ENCODE measurements at places on chromosomes 6 and 20.

GRCh38 chr20:10178727-10179313, 39.8 kb upstream of the SNAP25 start:
- DNase-seq: no peak

DNA sequence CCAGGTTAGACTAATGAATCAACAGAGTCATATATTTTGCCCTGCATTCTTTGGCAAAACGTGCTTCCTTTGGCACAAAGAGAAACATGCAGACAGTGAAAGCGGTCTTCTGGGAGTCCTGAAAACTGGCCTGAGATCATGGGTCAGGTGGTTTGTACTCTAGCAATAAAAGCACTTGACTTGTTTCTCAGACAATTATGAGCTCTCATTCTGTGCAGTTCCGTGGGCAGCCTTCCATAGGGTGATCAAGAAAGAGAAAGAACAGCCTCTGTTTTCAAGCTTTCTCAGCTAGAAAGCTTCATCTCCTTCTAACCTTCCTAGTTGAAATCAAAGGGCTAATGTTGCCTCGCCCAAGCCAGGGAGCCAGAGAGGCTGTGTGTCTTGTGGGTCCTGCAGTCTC, 62.7 kb upstream of the ISM1 start:
- DNase-seq: no peak

DNA sequence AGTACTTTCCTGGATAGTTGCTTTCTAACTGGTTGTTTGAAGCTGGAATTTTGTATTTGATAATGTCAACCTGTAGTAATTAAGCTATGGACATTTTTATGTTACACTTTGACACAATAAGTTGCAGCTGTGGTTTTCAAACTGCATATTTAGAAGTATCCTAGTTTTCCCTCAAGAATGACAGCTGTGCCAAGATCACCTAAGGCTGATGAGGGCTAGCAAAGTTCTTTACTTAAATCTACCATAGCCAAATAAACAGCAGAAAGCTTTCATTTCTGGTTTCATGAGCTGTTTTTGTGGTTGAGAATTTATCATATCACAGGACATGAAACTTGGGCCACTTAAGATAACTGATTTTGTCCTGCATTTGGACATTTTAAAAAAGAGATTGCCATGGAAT, 30.6 kb downstream of the FAM229B start:
- no peak for DNase-seq

DNA sequence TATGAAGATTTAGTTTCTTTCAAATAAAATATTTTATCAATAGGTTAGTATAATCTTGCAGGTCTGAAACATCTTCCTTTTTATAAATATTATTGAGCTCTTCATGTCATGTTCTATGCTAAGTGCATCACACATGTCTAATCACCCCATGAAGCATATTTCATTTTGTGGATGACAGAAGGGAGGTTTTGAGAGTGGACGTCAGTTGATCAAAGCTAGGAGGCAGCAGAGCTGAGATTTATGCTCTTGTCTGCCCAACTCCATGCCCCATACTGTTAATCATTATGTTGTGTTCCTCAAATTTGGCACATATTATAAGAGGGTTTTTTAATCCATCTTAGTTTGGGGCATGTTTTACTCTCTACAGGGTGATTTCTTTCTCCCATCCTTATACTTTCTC, 22.7 kb downstream of the DSE start:
- no peak for DNase-seq

DNA sequence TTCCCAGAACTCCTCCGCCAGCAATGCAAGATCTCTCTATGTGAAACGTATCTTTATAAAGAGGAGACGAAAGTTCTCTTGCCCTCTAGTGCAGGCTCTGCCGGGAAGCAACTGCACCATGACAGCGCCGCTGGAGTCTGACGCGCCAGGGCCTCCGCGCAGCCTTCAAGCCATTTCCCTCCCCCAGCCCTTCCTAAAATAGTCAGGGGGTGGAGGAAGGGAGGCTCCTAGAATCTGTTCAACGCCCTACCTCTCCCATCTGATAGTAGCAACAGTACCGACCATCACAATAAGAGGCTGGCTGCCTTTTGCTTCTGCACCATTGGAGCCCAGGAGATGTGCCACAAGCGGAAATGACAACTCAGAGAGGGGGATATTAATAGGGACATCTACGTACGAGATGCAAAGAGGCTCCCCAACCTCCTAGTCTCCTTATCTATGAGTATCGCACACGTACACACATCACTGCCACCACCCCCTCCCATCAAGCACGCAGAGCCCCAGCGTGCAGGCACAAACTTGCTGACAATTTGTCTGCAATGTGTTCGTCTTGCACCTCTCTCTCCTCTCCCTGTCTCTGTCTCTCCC, 1.0 kb downstream of the SYNE1 start:
- no peak for DNase-seq

DNA sequence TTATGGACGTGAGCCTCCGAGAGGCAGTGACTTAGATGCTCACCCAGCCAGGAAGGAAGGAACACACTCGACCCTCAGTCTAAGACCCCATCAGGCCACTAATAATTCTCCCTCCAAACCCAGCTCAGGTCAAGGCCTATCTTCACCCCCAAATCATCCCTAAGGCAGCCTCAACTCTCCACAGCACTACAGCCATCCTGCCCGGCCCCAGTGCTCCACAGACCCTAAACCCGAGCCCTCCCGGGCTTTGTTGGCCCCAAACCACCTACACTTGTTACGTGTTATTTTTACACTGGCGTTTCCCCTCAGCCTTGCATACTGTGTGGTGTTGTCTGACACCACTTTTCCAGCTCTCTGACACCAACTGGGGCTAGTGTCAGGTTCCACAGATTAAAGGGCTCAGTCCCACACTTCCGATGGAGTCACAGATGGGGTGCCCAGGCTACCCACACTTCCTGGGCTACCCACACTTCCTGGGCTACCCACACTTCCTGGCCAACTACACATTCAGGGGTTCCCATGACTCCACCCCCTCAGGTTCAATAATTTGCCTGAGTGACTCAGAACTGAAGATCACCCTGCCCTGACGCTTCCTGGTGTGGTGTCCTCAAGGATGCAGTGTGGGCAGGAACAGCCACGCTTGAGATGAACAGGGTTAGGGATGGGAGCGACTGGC, 25.3 kb downstream of the RBCK1 start:
- DNase-seq: peak; percentile 20

DNA sequence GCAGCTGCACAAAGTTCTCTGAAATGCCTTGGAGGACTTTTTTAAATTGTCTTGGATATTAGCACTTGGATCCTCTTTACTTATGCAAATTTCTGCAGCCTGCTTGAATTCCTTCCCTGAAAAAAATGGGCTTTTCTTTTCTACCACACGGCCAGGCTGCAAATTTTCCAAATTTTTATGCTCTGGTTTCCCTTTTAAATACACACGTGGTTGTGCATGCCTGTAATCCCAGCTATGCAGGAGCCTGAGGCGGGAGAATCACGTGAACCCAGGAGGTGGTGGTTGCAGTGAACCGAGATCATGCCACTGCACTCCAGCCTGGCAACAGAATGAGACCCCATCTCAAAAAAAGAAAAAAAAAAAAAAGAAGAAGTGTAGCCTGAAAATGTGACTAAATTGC, 76.1 kb upstream of the PRND start:
- DNase-seq: no peak

GRCh38 chr6:65126667-65127066, 580.4 kb downstream of the EYS start:
- no peak for DNase-seq

DNA sequence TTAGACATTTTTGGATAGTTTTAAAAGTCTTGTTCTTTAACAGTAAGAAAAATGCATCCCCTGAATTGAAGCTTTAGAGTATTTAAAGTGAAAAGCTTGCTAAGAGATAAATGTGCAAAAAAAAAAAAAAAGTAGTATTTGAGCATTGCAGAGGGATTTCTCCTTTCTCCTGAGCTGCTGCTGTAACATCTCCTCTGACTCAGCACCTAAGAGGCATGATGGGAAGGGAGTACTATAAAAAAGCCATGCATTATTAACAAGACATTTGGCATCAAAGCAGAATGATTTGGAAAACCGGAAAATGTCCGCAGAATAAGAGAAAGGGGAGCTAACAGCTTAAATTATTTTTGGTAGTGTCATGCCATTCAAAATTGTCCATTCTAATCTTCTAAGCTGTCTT, 27.9 kb downstream of the B4GALT5 start:
- no peak for DNase-seq

DNA sequence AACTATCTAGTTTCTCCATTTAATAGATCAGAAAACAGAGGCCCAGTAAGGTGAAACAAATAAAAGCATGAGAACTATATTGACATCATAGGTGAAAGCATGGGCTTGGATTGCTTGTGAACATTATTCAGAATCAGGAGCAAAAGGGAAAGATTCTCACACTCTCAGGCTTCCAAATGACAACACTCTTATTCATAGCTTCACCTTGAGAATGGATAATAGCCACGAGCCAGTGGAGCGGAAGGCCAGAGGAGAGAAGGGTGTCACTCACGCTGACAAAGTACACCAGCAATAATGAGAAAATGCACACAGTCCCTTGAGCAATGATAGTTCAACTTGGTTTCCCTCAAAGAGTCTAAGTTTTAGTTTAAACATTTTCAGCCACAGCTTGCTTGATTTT, 339.0 kb downstream of the TPBG start:
- no peak for DNase-seq

GRCh38 chr6:100833972-100834574, 47.1 kb downstream of the ASCC3 start:
- DNase-seq: no peak

All from stimulated activated CD8-positive, alpha-beta memory T cell treated with anti-CD3 and anti-CD28 coated beads, Interleukin-4, amount 100 ng/mL, for 1 hour (primary cell).